Fibroblast of pulmonary artery (primary cell): ENCODE measurements at places on chromosomes 7 and 10.

GRCh38 chr10:124156524-124157260, 63.3 kb upstream of the CHST15 start:
- DNase-seq = no peak

- peak; percentile 54 for DNase-seq
Observed at GRCh38 chr7:116777651-116778281, 84.6 kb upstream of the CAPZA2 start.

GRCh38 chr10:59633063-59633462, 76.6 kb downstream of the SLC16A9 start:
- no peak for DNase-seq

DNA sequence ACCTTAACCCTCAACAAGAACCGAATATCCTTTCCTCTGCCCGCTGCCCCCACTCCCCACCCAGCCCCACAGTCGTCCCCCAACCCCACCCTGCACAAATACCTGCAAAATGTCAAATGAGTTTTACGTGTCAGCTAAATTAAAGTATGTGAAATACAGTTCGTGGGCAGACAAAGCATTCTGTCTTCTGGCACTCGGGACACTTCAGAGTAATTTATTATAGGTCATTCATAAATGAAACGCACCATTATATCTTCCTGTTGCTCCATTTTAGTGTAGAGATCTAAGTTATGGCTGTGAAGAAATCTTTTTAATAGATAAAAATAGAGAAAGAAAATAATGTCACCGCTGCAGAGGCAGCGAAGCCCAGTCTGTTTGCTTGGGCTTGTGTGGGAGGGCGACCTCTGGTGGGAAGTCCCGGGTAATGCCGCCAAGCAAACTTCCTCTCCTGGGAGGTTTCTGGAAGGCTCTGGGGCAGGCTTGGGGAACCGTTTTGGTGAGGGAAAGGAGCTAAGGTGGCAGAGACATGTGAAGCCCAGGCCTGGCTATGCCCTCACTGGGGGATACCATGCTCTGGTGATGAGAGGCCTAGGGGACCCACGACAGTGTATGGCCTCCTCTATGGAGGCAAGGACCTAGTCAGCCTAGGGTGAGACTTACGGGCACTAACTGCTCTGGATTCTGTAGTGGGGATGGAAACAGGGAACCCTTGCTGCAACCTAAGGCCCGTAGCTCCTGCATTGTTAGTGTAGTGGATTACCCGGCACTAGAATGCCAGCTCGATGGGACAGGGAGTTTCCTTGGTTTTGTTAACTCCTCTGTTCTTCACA, 604.9 kb downstream of the LRMDA start:
- peak; percentile 76 for DNase-seq

DNA sequence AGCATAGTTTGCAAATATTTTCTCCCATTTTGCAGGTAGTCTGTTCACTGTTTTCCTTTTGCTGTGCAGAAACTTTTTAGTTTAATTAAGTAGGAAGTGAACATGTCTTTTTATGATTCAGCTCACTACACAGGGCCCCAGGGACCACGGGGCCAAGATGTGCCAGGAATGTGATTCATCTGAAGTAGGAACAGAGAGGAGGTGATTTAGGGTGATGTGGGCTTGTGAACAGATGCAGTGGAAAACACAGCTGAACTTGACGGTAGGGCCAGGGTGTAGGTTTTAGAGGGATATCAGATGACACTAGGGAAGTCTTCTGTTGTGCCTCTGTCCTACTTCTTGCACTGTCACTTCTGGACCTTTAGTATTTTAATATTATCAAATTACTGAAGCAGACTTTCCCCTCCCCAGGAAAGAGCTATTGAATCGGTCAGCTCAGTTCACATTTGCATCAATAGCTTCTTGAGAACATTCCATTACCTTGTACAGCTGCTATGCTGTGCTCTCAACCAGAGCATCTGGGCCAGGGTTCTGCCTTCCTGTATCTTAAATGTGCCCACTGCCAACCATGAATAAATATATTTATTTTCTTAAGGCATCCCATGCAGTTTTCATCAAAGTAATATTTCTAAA, 96.9 kb downstream of the OSBPL3 start:
- DNase-seq = peak; percentile 78

GRCh38 chr10:4983615-4984216, 19.9 kb downstream of the AKR1C2 start:
- no peak for DNase-seq
